Right lobe of liver (tissue), 6 donors: ENCODE measurements at places on chromosomes 5 and 9. TPM values are rescaled to one million over a fixed set of nuclear protein-coding genes. Genes with fewer than 3 reads are reported as not detected.

- DNase-seq: no peak
- H3K27ac ChIP-seq: no peak overlapping the region
- H3K4me3 ChIP-seq: no peak overlapping the region
- peaks cover 6% of the 10 kb centered on the region for H3K4me1 ChIP-seq
These were observed 13.5 kb downstream of the FXN start for GRCh38 chr9:69049094-69049493.

DNA sequence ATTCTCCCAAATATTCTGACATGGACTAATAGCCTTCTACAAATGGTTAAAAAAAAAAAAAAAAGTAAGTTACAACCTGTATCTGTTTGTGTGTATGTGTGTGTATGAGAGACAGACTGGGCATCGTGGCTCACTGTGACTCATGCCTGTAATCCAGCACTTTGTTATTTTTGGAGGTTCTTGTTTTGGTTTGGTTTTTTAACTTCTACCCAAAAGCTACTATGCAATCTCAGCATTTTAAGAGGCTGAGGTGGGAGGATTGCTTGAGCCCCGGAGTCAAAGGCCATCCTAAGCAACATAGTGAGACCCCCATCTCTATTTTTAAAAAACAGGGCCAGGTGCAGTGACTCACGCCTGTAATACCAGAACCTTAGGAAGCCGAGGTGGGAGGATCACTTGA lies 17.6 kb upstream of the HAVCR1 start:
- H3K4me3 ChIP-seq: no peak overlapping the region
- H3K36me3 ChIP-seq: no peaks in the 10 kb centered on the region
- no peak overlapping the region for H3K27ac ChIP-seq
- DNase-seq: no peak
- H3K4me1 ChIP-seq: no peaks in the 10 kb centered on the region
- H3K27me3 ChIP-seq: no peaks in the 10 kb centered on the region

Gene SLC25A46
- total RNA-seq: 22.0 TPM

Gene CDC25C
- 0.24 TPM for total RNA-seq

GRCh38 chr5:81819556-81820317 lies 68.8 kb upstream of the SSBP2 start:
- no peak overlapping the region for H3K4me3 ChIP-seq
- H3K27ac ChIP-seq: no peak overlapping the region
- no peaks in the 10 kb centered on the region for H3K36me3 ChIP-seq
- no peak for DNase-seq

DNA sequence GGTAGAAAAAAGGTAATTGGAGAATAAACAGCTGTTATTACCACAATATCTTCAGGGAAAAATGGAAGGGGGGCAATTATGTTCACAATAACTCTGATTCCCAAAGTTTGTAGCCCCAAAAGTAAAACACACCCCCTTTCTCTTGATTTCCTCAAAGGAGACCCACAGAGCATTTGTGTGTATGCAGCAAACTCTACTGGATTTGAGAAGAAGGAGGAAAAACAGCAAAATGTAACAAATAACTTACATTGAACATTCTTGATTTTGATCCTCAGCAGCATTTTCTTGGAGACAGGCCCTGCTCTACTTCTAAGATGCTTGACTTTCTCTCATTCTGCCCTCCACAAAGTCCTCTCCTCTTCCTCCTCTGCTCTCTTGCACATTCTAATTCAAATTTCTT lies 420.8 kb upstream of the EDIL3 start:
- no peak for DNase-seq
- H3K4me1 ChIP-seq: no peaks in the 10 kb centered on the region
- H3K27ac ChIP-seq: no peak overlapping the region
- no peaks in the 10 kb centered on the region for H3K36me3 ChIP-seq
- H3K27me3 ChIP-seq: no peaks in the 10 kb centered on the region

DNA sequence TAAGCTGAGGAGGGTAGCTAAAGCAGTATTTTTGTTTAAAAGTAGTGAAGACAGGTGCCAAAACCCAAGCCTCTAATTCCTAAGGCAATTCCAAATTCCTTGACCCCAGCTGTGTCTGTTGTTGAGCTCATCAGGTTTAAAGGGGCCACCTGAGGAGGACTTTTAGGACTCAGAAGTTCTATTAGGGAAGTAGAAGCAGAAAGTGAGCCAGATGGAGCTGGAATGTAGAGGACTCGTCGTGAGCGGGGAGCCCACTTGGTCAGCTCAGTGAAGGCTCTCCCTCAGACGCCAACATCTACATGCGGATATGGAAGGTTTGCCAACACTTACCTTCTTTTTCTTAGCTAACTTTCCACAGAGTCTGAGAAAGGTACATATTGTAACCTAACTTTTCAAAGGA lies 102.8 kb downstream of the PLPPR1 start:
- no peaks in the 10 kb centered on the region for H3K36me3 ChIP-seq
- H3K4me3 ChIP-seq: no peak overlapping the region
- no peak for DNase-seq
- no peak overlapping the region for H3K27ac ChIP-seq
- no peaks in the 10 kb centered on the region for H3K27me3 ChIP-seq

DNA sequence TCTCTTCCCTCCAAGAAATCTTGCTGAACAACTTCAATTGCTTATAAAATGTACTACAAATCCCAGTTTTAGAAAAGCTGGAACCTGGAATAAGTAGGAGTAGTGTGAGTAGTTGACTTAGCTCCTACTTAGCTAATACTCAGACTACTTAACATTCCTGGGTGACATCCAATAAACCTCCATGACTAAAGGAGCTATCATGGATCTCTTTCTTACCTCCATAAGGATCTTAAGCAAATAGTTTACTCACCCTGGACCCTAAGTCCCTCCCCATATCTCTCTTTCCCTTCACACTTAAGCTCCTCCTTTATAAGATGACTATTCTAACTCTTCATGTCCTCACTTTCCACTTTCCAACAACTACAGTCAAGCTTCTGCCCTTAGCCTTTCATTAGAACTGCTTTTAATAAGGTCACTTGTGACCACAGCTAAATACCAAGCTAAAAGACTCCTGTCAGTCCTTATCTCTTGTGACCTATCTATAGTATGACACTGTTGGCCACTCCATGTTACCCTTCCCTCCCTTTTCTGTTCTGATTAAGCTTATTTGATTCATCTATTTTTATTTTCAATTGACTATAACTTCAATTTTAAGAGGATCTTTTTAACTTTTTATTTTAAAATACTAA lies 194.9 kb downstream of the RFX3 start:
- H3K27ac ChIP-seq: no peak overlapping the region
- H3K27me3 ChIP-seq: no peaks in the 10 kb centered on the region
- no peak for DNase-seq
- no peaks in the 10 kb centered on the region for H3K36me3 ChIP-seq
- no peak overlapping the region for H3K4me3 ChIP-seq

Gene CCL19
- total RNA-seq: 6.5 TPM

Gene CKS2
- total RNA-seq: 6.2 TPM

- no peak overlapping the region for H3K27ac ChIP-seq
- no peak for DNase-seq
- no peaks in the 10 kb centered on the region for H3K27me3 ChIP-seq
- H3K36me3 ChIP-seq: no peaks in the 10 kb centered on the region
These were observed 1240.1 kb upstream of the WWC1 start for GRCh38 chr5:167051402-167051768.

- H3K4me3 ChIP-seq: no peak overlapping the region
- no peaks in the 10 kb centered on the region for H3K27me3 ChIP-seq
- H3K4me1 ChIP-seq: peaks cover 18% of the 10 kb centered on the region
- no peaks in the 10 kb centered on the region for H3K36me3 ChIP-seq
- no peak overlapping the region for H3K27ac ChIP-seq
These were observed 6.1 kb downstream of the NSMF start for GRCh38 chr9:137452761-137453642.

GRCh38 chr5:131640043-131640856 lies 5.2 kb upstream of the RAPGEF6 start:
- H3K4me1 ChIP-seq: no peaks in the 10 kb centered on the region
- DNase-seq: no peak
- H3K36me3 ChIP-seq: no peaks in the 10 kb centered on the region
- no peak overlapping the region for H3K4me3 ChIP-seq
- H3K27ac ChIP-seq: no peak overlapping the region

- H3K4me3 ChIP-seq: no peak overlapping the region
- DNase-seq: no peak
- H3K27ac ChIP-seq: no peak overlapping the region
- no peaks in the 10 kb centered on the region for H3K36me3 ChIP-seq
These were observed 442.1 kb downstream of the TLE4 start for GRCh38 chr9:80013891-80014290.

GRCh38 chr5:180208435-180209081 lies 453 bp downstream of the RASGEF1C start:
- no peak for DNase-seq
- H3K4me1 ChIP-seq: no peaks in the 10 kb centered on the region
- no peak overlapping the region for H3K27ac ChIP-seq
- no peaks in the 10 kb centered on the region for H3K27me3 ChIP-seq
- no peaks in the 10 kb centered on the region for H3K36me3 ChIP-seq

GRCh38 chr5:18968966-18969365 lies 1019.0 kb downstream of the CDH18 start:
- H3K36me3 ChIP-seq: no peaks in the 10 kb centered on the region
- H3K4me1 ChIP-seq: no peaks in the 10 kb centered on the region
- H3K27ac ChIP-seq: no peak overlapping the region
- H3K27me3 ChIP-seq: no peaks in the 10 kb centered on the region
- no peak for DNase-seq

Gene AK8
- total RNA-seq: not detected

Gene CCDC192
- total RNA-seq: not detected

Gene SHC3
- 0.15 TPM for total RNA-seq

DNA sequence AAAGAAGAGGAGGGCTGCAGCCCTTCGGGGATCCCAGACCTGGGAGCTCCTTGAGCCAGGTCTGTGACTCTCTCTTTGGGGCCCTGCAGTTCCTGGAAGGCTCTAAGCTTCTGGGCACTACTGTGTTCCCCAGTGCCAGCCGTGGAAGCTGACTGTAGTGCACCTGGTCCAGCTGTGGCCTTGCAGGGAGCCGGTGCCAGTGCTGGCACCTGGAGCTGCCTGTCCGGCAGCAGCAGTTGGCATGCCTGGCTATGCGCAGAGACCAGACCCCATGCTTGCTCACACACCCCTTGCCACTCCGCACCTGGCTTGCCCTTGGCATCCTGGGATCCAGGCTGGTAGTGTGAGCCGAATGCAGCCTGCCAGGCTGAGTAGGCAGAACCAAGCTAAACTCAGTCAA lies 91.0 kb upstream of the PUM3 start:
- no peak for DNase-seq
- no peaks in the 10 kb centered on the region for H3K4me1 ChIP-seq
- H3K27me3 ChIP-seq: no peaks in the 10 kb centered on the region
- H3K36me3 ChIP-seq: no peaks in the 10 kb centered on the region
- H3K4me3 ChIP-seq: no peak overlapping the region
- H3K27ac ChIP-seq: no peak overlapping the region

GRCh38 chr9:37914154-37914551 lies 10.2 kb upstream of the SLC25A51 start:
- H3K36me3 ChIP-seq: no peaks in the 10 kb centered on the region
- peaks cover 9% of the 10 kb centered on the region for H3K4me1 ChIP-seq
- no peak for DNase-seq
- no peaks in the 10 kb centered on the region for H3K27me3 ChIP-seq
- no peak overlapping the region for H3K27ac ChIP-seq

DNA sequence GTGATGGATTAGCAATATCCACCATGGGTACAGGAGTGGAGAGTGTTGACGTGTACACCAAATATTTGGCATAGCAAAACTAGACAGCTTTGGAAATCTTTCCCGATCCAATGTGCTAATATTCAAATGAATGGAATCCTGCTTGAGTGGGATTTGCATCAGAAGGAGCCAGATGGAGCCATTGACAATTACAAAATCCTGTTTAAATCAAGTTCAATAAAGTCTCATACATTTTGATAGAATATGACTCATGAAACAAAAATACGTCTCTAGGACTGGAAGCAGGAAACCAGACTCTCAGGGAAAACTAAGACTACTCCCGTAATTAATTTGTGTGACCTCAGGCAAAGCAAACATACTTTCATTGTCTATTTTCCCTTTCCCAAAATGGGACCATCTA lies 13.0 kb downstream of the TNC start:
- H3K4me1 ChIP-seq: no peaks in the 10 kb centered on the region
- no peak overlapping the region for H3K27ac ChIP-seq
- no peaks in the 10 kb centered on the region for H3K36me3 ChIP-seq
- H3K27me3 ChIP-seq: no peaks in the 10 kb centered on the region

Gene LPCAT1
- total RNA-seq: 8.7 TPM

DNA sequence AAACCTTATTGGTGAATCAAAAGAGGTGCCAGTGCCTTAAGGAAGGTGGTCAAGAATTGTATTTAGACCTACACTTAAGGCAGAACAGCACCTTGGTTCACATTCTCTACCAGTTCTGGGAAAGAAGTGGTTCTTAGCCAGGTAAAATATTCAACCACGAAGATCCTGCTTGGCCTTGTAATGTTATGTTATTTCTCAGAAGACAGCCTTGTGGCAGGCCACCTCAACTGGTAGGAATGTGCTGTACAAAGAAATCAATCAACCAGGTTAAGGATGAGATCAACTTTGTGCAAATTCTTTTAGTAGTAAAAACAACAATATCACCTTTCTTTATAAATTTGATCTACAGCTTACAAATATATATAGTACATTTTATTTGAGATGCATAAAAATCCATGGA lies 246.8 kb downstream of the ARRDC3 start:
- H3K27ac ChIP-seq: no peak overlapping the region
- no peak overlapping the region for H3K4me3 ChIP-seq
- no peaks in the 10 kb centered on the region for H3K36me3 ChIP-seq
- DNase-seq: no peak
- no peaks in the 10 kb centered on the region for H3K27me3 ChIP-seq
- H3K4me1 ChIP-seq: no peaks in the 10 kb centered on the region

GRCh38 chr5:37940931-37941623 lies 101.2 kb upstream of the GDNF start:
- no peaks in the 10 kb centered on the region for H3K27me3 ChIP-seq
- no peak overlapping the region for H3K27ac ChIP-seq
- no peaks in the 10 kb centered on the region for H3K36me3 ChIP-seq
- no peak overlapping the region for H3K4me3 ChIP-seq
- no peak for DNase-seq

GRCh38 chr5:72009280-72009679 lies 98.0 kb upstream of the MAP1B start:
- no peak overlapping the region for H3K4me3 ChIP-seq
- no peak for DNase-seq
- H3K36me3 ChIP-seq: no peaks in the 10 kb centered on the region
- no peaks in the 10 kb centered on the region for H3K27me3 ChIP-seq

Gene BTNL9
- 5.4 TPM for total RNA-seq

Gene SPATA31D4
- not detected for total RNA-seq

Gene ORM2
- 5,107 TPM for total RNA-seq

Gene BSPRY
- 0.73 TPM for total RNA-seq

Gene FOXD4L6
- not detected for total RNA-seq
